ENCODE measurements at places on chromosomes 1 and 21.

- DNase-seq: no peak
Observed at GRCh38 chr21:35593000-35593502, 467.3 kb downstream of the SETD4 start.

GRCh38 chr1:17632541-17633184, 93.2 kb downstream of the ARHGEF10L start:
- DNase-seq: no peak

DNA sequence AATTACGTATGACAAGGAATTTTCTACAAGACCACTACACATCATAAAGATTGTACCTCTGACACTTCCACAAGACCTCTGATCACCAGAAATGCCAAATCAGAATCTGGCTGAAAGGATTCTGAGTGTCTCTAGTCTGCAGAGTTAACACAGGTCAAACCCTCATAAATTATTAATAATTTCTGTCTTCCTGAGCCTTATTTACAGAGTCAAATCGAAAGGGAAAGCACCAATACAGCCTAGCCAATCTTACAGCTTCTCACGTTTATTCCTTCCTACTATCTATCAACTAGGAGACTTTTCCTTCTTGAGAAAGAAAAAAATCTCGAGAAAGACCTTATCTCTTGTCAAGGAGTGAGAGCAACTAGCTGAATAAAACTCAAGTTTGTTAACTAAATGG, 2151.6 kb downstream of the MRPL39 start:
- DNase-seq: no peak

GRCh38 chr1:54989473-54989872, 9.0 kb downstream of the TMEM61 start:
- no peak for DNase-seq

- DNase-seq: no peak
Observed at GRCh38 chr1:172851856-172852255, 193.0 kb downstream of the FASLG start.

DNA sequence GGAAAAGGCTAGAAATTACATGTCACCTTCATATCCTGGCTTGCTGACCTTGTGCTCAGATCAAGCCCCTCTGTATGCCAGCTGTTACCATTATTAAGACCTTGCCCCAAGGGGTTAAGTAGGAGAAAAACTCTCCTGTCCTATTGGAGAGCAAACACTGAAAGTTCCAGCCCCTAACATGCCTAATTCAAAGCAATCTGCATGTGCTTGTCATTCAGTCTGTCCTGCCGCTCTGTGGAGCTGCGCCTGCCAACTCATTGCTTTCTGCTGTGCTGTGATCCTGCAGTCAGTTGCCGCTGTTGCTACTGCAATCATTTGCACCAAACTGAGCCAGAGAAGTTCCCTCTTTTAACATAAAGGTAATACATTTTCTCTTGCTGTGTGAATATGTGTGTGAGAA, 113.4 kb downstream of the DISP1 start:
- DNase-seq: no peak

- no peak for DNase-seq
Observed at GRCh38 chr21:24852610-24853195, 754.6 kb downstream of the MRPL39 start.

GRCh38 chr1:145750426-145750825, 31.1 kb downstream of the CD160 start:
- no peak for DNase-seq

DNA sequence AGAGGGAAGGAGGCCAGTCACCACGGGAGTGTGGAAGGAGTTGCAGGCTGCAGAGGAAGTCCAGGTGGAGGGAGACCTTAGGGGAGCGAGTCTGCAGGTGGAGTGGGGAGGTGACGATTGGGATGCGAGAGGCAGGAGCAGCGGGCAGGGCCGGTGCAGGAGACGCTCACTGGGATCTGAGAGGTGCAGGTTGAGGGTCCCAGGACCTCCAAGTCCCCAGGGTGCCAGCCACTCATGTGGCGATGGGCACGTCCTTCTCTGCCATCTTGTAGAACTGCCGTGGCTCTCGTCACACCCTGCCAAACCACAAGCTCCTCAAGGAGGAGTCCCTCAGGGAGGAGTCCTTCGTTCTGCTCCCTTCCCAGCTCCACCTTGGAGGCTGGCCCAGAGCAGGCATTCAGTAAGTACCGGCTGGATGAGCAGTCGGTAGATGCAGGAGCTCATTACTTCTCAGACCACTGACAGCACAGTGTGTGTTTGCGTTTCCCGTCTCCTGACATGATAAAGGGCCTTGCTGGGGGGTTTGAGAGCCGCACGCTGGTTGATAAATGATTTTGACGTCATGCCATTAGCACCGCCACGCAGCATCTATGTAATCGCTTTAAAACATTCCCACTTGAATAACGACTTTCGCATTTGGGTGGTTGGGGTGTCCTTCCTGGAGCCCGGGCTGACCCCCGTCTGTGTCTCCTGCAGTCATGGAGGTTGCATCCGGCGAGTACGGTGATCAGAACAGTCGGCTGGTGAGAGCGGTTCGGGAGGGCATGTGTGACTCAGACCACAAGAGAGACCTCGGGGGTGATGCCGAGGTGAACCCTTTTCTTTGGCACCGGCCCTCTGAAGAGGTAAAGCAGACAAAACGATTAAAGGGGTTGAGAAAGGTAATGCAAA, 27.8 kb downstream of the TFF3 start:
- DNase-seq: no peak

- no peak for DNase-seq
Observed at GRCh38 chr21:36636016-36636415, 62.9 kb upstream of the SIM2 start.

DNA sequence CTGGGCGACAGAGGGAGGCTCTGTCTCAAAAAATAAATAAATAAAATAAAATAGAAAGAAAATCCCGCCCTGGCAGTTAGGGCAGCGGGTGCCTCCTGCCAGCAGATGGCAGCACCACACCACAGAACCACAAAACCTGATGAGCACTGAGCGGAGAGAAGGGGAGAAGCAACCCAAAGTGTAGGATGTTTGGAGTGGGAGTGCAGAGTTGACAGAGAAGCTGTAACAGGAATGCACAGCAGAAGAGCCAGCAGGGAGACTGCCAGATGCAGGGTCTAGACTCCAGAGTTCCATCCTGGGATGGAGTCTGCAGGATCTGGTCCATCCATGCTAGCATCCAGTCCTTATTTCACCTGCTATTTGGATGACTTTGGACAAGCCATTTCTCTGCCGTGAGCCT, 29.7 kb upstream of the KIRREL1 start:
- peak; percentile 69 for DNase-seq

GRCh38 chr1:83531521-83532309, 467.2 kb downstream of the TTLL7 start:
- DNase-seq: no peak

DNA sequence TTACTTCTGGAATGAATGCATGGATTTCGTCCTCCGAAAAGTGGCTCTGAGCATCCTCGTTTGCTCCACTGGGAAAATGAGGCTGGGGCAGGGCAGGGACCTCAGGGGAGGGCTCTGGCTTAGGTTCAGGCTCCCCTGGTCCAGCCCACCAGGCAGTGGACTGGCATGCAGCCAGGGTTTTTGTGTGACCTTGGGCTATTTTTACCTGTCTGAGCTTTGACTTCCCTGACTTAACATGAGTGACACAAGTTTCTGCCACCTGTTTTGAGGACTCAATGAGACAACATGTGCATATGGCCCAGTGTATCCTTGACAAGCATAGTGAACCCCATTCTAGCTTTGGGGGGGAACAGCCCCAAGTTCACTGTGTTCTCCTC, 32.6 kb upstream of the EDN2 start:
- DNase-seq: no peak

DNA sequence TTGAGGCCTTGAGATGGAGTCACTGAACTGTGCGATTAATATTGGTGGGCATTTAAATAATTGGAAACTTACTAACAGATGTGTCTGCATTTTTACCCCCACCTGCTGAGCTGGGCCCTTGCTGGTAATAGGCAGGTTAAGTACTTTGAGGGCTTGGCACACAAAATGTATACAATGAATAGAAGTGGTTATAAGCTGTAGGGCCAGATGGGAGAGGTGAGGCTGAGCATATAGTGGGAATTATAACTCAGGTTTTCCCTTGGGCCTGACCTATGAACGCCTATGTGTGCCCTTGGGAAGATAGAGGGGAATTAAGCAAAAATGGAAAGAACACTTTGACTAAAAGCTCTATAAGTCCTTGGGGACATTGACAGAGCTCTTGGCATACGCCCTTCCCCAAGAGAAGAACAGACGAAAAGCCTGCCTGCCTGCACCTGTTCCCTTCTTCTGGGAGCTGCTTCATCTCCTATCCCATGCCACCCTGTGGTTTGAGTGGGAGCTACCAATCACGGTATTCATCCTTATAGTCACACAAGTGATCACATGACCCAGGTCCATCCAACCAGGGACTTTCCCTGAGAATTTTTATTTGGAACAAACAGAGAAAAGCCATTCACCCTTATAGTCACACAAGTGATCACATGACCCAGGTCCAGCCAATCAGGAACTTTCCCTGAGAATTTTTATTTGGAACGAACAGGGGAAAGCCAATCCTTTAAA, 260.7 kb upstream of the CSF3R start:
- DNase-seq: no peak

DNA sequence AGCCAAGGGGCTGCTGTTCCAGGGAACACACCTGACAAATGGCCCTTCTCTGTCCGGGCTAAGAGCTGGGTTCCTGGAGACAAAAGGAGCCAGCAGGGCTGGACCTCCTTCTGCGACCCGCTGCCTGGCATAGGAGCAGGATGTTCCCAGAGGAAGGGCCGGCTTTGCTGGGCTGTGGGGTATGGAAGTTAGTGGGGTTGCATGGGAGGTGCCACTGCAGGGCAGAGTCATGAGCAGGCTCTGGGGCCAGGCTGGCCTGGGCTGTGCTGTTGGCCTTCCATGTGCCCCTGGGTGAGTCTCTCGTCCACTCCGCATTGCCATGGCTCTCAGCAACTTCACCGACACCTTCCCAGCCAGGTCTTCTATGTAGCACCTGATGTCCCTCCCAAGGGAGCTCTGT, 507.6 kb downstream of the PTPRU start:
- no peak for DNase-seq

DNA sequence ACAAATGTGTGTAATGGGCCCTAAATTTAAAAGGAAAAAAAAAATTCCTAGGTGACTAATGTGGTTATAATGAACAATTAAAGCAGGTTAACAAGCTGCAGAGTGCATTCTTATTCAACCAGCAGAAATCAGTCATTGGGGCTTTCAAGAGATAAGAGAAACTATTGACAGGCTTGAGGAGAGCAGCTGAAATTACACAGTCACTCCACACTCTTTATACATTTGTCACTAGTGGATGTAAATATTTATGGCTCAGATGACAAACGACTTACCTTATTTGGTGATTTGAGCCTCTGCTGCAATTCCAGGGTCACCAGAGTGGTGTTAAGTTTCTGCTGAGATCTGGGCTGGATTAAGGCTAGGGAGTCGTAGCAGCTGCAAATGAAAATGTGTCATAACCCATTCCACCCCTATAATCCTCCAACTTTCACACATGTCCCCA, 896.3 kb downstream of the TTLL7 start:
- DNase-seq: no peak

DNA sequence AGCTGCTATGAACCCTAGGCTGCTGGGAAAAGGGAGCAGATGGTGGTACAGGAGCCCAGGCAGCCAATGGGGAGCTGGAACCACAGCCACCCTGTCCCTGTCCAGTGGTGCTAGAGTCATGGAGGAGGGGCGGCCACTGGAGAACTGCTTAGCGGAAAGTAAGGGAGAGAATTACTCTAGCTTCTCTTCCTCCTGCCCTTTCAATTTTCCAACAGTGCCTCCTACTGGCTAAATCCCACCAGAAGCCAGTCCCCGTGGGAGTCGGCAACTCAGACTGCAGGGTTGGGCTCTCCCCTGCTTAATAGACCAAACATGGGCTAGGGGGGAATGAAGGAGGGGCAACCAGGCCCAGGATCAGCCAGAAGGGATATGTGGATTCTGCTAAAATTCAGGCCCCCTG, 154.5 kb downstream of the ACTL8 start:
- no peak for DNase-seq

GRCh38 chr1:186957314-186957713, 128.6 kb downstream of the PLA2G4A start:
- DNase-seq: no peak

GRCh38 chr21:37264808-37265207, 2.3 kb downstream of the VPS26C start:
- DNase-seq: no peak

DNA sequence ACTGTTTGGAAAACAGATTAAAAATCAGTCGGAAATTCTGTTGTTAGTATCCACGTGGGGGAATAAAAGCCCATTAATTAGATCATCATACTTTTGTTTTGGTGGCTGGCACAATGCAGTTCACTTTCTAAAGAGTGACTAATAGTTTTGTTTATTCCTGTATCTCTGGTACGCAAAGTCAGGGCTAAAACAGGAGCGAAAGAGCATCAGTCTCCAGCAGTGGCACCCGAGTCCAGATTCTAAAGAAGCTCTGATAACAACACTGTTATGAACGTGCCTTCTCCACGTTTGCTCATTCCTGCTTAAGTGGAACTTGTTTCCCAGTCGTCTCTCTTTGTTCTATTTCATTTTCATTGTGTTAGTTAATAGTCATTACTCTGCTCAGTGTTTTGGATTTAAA, 69.6 kb downstream of the HSPA13 start:
- DNase-seq: no peak

GRCh38 chr1:95154096-95154495, 36.9 kb downstream of the TLCD4 start:
- DNase-seq: no peak

DNA sequence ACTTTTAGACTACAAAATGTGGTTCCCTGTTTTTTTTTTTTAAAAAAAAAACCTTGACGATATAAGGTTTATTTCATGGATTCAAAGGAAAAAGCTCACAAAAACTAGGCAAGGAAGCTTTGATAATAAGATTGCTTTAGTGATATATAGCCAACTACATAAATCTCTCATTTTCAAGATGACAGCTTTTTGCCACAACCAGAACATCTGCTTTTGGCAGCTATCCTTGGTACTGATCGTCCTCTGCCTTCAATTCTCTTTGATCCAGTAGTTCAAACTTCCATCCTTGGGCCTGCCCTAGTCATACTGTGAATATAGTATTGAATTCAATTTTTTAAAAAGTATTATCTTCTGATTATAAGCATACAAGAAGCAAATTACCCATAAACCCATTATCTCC, 72.9 kb upstream of the CD53 start:
- no peak for DNase-seq

DNA sequence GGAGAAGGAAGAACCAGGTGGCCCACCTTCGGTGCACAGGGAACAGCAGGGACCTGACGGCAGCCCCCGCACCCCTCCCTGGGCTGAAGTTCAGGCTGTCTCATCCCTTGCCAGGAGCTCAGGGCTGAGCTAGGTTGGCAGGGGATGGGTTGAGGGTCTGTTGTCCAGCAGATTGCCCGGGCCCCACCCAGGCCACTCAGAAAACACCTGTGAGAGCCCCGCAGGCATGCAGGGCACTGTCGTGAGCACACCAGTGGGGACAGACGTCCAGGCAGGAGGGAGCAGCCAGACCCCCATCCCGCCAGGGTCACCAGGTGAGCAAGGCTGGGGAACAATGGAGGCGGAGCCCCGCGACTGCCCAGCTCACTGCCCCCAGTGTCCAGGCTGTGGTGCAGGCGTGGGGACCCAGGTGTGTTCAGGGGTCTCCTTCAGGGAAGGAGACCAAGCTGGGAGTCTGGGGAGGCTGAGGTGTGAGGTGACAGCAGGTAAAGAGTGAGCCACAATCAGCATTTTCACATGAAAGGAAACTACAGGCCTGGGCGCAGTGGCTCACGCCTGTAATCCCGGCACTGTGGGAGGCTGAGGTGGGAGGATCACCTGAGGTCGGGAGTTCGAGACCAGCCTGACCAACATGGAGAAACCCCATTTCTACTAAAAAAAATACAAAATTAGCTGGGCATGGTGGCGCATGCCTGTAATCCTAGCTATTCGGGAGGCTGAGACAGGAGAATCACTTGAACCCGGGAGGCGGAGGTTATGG, 9.4 kb upstream of the SAMD11 start:
- DNase-seq: no peak

- no peak for DNase-seq
Observed at GRCh38 chr1:22727873-22728272, 17.2 kb downstream of the EPHB2 start.

Data from NCI-H526 treated with DMSO at 0.1 percent for 48 hours (cell line).